NCI-H510A (cell line): ENCODE measurements at places on chromosomes 16 and 17.

GRCh38 chr17:16327018-16327417 lies 26.3 kb downstream of the CENPV start:
- no peak for DNase-seq

DNA sequence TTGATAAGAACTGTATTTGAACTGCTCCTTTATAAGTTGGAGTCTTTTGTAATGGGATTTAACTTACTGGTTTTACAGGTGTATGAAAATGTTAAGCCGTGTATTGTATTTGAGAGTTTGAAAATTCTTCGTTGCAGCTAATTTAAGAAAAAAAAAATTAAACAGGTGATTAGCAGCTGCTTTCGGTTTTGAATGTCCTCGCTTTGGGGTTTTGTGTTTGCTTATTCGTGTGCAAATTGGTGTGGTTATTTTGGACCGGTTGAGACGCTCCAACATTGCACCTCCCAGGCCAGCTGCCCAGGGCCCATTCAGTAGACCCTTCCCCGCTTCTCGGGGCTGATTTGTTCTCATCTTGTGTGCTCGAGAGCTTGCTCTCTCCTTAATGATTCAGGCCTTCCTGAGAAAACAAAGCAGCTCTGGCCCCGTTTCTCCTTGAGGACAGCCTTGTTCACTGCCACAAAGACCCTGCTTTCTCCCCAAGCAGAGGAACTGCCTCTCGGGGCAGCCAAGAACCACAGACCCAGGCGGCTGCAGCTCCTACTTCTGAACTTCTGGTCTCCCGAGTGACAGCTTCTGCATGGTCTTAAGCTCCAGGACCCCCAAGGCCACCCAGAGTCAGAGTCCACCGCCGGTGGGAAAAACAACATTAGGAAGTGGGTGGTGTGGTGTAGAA lies 100.5 kb downstream of the MSI2 start:
- no peak for DNase-seq

DNA sequence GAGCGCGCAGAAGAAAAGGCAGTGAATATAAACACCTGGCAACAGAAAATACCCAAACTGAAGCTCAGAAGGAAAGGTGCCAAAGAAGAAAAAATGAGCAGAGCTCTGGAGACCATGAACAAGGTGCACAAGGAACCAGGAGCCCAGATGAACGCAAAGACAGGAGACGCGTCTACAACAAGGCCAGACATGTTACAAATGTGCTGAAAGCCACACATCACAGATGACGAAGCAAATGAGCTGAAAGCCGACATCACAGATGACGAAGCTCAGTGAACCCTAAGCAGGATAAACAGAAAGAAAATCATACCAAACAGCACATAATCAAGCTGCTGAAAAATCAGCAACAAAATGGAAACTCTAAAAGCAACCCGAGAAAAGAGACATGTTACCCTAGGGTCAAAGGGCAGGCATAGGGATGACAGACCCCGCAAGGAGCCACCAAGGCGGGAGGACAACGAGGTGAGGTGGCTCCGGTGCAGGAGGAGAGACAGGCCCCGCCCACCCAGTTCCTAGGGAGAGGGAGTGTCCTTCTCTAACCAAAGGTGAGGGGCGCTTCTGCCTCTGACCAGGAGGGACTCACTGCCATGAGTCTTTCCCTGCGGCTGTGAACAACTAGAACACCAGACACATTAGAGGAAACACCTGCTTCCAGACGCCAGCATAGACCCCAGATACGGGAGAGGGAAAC lies 39.1 kb downstream of the CCDC57 start:
- DNase-seq = no peak

- no peak for DNase-seq
These were observed 2292.0 kb downstream of the TP53TG3F start for GRCh38 chr16:35751191-35751941.

- peak; percentile 49 for DNase-seq
These were observed 596 bp downstream of the MSL1 start for GRCh38 chr17:40122136-40122998.
